ENCODE measurements at places on chromosomes 11 and 22.

DNA sequence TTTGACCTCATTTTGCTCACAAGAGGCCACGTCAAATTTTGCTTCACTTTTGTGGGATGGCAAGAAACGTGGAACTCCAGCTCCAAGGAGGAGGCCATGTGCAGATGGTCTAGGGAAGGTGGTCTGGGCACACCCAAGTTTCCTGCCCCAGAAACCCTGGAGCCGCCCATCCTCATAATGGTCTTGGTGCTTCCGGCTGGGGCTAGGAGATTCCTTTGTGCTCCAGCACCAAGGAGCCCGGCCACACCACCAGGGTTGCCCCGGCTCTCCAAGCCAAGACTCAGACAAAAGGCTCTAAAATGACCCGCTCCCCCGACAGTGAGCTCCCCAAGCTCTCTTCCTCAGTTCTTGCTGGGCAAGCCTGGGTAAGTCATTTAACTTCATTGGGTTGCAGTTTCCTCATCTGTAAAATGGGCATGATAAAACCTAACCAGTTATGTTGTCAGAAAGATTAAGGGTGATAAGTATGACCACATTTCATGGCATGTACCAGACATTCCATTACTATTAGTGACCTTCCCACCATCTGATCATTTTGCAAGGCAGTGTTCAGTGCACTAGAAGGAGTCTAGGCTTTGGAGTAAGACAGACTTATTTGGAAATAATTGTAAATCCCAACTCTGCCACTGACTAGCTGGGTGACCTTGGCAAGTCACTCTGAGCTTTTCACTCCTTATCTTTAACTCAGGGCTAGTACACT is 23.3 kb downstream of the DKK3 start:
- no peak for DNase-seq

GRCh38 chr11:40882301-40882700 is 577.2 kb downstream of the LRRC4C start:
- no peak for DNase-seq

DNA sequence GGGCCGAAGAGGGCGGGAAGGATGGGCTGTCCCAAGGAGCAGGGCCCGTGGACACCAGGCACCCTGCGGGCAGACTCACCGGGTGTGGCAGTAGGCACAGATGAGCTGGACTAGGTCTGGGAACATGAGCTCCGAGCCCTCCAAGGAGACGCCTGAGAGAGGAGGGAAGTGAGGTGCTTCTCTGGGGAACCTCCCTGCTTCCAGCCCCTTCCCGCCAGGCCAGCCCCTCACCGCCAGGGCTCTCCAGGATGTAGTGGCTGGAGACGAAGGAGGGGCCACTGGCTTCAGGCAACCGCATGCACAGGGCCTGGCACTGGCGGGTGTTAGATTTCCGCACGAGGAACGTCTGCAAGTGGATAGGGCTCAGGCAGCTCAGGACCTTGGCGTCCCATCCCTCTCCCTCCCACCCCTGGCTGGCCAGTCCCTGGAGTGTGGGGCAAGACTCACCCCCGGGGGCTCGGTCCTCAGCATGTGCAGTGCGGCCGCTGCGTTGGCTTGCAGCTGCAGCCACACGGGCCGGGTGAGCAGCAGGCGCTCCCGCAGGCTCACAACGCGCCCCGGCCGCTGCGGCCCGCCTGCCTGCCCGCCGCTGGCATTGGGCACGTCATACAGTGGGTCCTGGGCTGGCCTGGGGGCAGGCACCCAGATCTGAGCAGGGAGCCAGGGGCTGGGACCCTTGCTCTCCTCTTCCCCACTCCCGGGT is 552 bp downstream of the RIN1 start:
- DNase-seq: no peak

GRCh38 chr11:116507016-116507415 is 265.8 kb downstream of the BUD13 start:
- DNase-seq: no peak

DNA sequence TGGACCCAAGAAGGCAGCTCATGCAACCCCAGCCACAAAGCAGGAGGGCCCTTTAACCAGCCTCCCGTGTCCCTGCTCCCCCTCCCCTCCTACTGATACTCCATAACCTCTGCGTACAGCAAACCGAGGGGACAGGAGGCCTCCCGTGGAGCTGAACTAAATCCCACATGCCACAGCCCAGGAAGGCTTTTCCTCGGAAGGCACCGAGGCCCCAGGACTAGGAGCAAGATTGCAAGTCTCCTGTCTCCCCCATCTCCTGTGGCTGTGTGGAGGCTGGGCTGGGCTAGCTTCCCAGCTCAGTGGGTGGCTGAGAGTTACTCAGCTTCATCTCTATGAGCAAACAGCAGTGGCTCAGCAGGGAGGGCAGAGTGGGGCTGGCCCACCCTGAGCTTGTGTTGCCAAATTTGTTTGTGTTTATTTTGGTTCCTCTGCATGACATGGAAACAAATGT is 62.7 kb upstream of the NECTIN1 start:
- no peak for DNase-seq

- no peak for DNase-seq
These were observed 14.5 kb downstream of the CTNND1 start for GRCh38 chr11:57776031-57776521.

DNA sequence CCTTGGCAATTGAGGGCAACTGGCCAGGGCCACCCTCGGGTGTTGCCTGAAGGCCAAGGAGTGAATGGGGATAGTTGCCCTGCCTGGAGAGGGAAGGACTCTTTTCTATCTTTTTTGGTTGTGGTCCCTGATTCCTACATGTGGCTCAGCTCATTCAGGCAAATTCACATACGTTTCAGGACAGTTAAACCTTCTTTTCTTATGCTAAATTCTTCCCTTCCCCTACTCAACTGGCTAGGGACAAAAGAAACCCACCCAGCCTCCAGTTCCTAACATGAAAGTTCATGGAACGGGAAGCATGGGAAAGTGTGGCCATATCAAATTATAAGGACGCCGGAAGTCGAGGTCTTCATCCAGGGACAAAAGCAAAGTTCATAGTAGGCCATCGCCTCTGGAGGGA is 26.3 kb upstream of the APLNR start:
- DNase-seq: no peak

- no peak for DNase-seq
These were observed 209.4 kb upstream of the NCAM1 start for GRCh38 chr11:112751772-112752171.

- peak; percentile 36 for DNase-seq
These were observed 2.3 kb downstream of the PRR33 start for GRCh38 chr11:1889224-1889930.

- DNase-seq: no peak
These were observed 2.2 kb downstream of the SMCO4 start for GRCh38 chr11:93540896-93541553.

- DNase-seq: no peak
These were observed 130.6 kb upstream of the MTNR1B start for GRCh38 chr11:92838759-92839310.

GRCh38 chr11:3022300-3022967 is 30.3 kb upstream of the NAP1L4 start:
- DNase-seq: no peak

- no peak for DNase-seq
These were observed 24.3 kb downstream of the OSBP2 start for GRCh38 chr22:30718938-30719337.

DNA sequence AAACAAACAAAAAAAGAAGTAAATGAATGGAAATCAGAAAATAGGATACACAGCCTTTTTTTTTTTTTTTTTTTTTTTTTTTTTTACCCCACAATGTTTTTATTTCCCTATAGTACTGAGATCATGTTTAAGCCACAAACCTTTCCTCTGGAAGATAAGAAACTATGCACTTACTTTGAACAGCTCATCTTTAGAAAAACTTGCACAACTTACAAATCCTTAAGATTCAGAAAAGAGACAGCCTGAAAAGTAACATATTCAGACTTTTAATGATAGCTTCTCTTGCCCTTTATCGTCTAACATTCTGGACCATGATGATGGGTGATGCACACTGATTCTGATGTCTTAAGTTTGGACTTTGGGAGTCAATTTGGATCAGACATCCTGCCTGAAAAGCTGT is 80.3 kb downstream of the TNRC6B start:
- no peak for DNase-seq

DNA sequence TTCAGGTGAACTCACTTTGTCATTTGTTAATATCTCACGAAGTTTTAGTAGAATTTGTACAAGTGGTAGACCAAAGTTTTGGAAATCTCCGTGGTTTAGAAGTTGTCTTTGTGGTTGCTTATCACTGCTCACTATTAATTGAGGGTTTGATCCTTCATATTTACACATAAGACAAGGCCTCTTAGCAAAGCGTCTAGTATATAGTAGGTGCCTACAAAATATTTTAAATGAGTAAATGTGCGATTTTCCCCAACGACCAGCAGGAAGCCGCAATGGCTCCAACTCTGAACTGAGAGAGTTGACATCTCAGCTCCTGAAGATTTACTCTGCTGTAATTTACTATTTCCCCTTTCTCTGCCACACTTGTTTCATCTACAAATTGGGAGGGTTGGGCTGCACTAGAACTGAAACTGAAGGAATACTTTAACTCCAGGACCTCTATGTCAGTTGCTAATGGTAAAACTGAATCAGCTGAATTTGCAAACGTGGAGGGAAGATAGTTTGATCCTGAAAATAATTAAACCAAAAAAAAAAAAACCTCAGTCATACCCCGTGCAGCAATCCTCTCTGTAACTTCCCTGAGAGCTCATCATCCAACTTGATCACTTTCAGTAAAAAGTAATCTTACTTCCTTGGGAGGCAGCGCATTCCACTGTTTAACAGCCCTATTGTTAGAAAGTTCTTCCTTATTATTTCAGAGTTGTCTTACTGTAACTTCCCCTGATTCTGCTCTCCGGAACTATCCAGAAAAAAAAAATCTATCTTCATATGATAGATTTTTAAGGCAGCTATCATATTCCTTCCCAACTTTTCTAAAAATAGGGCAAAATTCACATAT is 1.3 kb upstream of the SBF2 start:
- DNase-seq: no peak

DNA sequence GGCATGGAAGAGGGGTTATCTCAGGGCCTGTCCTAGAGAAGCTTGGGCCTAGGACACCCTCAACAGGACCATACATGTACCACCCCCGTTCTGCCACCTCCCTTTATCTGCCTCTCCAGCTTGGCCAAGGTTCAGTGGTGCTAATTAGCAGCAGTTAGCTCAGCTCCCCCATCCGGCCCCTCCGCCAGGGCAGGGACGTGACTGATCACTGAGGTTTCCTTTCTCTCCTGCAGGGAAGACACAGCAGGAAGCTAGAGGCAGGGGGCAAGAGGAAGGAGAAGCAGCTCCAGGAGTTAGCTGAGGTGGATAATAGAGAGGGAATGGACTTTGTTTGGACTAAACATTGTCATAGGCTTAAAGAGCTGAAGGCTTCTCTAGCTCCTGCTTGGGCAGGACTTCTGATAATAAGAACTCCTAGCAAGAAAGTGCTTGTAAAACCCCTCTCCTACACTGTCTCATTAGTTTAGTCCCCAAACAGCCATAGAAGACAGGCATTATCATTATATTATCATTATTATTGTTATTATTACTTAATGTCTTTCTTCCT is 53.8 kb downstream of the BUD13 start:
- DNase-seq: no peak

GRCh38 chr11:69352715-69353319 is 58.9 kb downstream of the MYEOV start:
- no peak for DNase-seq

DNA sequence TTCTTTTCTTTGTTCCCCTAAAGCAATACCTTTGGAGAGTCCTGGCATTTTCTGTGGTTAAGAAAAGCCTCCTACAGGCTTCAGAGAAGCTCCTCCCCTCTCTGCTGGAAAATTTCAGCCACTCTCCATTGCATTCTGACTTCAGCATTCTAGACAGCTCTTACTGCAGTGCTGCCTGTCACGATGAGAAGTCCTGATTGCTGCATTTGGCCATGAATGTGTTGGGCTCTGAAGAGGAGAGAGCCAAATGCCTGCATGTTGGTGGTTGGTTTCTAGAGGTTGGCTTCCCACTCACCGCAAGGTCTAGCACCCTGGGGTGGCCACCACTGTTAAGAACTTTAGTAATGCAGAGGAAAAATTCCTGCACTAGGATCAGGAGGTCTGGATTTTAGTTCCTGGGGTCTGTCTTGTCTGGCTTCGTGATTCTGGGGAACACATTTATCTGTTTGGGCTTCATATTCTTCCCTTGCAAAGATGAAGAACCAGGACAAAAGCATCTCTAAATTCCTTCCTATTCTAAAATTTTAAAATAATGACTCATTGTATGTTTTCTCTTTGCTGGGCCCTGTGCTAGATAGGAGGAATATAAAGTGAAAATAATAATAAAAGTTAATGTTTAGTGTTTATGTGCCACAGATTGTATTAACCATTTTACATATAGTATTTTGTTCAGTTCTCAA is 38.1 kb downstream of the COA4 start:
- no peak for DNase-seq

GRCh38 chr11:69965821-69966582 is 112.1 kb upstream of the ANO1 start:
- no peak for DNase-seq

- no peak for DNase-seq
These were observed 78.4 kb downstream of the CADM1 start for GRCh38 chr11:115425816-115426215.

DNA sequence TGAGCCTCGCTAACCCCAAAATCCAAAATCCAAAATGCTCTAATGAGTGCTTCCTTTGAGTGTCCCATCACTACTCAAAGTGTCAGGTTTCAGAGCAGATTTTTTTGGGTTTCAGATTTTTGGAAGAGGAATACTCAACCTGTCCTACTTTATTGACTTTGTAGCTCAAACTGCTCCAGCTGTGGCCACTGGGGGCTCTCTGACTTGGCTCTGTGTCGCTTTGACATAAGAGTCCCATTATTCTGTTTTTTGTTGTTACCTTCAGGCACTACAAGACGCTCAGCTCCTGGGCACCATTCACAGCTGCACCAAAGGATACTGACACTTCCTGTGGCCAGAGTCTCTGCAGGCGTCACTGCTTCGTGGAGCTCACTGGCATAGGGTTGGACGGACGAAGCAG is 41.1 kb downstream of the PHF21B start:
- DNase-seq: no peak

- no peak for DNase-seq
These were observed 365.3 kb upstream of the PDGFD start for GRCh38 chr11:104529213-104529612.

DNA sequence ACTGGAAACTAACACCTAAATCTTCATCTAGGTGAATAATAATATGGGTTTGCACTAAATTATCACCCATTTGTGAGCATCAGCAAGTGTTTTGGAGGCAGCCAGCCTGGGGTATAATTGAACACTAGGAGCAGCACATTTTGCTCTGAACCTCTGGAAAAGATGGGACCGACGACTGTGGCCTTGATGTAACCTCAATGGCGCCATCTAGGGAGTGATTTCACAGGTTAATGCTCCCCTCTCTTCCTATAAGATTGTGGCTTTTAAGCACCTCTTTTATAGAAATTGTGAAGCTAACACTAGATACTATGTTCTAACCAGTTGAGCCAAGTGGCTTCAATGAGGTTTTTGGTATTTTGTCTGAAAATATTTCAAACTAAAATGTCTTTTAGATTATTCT is 203.7 kb downstream of the NELL1 start:
- no peak for DNase-seq

DNA sequence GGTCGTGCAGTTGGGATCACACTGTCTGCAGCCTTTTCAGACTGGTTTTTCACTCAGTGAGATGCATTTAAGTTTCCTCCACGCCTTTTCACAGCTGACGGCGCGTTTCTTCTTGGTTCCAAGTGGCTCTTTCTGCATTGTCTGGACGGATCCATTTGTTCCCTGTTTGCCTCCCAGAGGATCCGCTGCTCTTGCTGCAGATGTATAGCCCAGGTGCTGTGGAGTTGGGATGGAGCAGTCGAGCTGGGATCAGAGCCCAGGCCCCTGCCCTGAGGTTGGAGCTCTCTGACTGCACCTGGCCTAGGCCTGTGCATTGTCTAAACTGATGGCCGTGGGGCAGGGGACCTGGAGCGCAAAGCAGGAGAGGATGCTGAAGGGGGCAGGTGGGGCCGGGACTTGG is 51.6 kb downstream of the PARVB start:
- DNase-seq: no peak

GRCh38 chr11:102591160-102591718 is 33.9 kb downstream of the MMP20 start:
- DNase-seq: no peak
